ENCODE measurements at places on chromosomes 13 and 19. TPM values are rescaled to one million over a fixed set of nuclear protein-coding genes. Genes with fewer than 3 reads are reported as not detected.

COX7A1 gene
- not detected for total RNA-seq

GRCh38 chr13:106078191-106078590 is 457.3 kb downstream of the EFNB2 start:
- DNase-seq = no peak

GRCh38 chr19:42021185-42021584 is 27.2 kb upstream of the ATP1A3 start:
- no peak for DNase-seq

- DNase-seq = no peak
Observed at GRCh38 chr19:7888145-7888825, at the start of gene LRRC8E. LRRC8E (plus strand) TSS chr19:7888510; CDS start chr19:7895604, 7,094 bp downstream.

DNA sequence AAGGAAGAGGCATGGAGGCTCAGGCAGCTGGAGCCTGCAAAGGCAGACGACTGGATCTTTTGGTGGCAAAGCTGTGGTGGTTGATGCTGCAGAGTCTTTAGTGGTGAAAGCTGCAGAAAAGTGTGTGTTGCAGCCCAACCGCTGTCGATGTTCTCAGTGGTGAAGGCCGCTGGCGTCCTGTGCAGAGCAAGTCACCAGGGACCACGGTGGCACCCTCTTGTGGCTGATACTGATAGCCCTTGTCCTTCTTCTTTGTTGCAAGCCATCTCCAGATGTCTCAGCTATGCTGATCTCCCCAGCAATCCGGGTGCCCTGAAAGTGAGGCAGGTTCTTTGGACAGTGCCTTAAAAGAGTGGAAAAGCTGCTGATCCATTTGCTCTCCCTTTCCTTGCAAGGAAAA is 610.9 kb upstream of the PCDH9 start:
- no peak for DNase-seq

DNA sequence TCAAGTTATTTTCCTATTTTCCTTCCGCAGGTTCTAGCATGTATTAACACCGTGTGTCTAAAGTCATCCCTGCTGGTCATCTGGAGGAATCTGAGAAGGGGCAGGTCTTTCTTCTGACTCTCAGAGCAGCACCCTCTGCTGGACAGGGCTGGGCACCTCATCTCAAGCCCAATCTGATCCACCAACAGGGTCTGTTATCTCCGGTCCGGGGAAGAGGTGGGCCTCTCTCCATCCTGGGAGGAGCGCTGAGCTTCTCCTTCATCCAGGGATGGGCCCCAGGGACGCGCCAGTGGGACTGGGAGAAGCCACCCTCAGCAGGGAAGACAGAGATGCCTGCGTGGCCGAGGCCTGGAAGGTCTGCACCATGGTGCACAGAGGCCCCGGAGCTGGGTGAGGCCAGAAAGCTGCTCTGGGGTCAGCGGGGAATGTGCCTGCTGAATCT is 26.0 kb upstream of the ZNF331 start:
- DNase-seq = peak; percentile 92

DIAPH3 gene
- total RNA-seq = 10.0 TPM

KLK3 gene
- not detected for total RNA-seq

GRCh38 chr13:36666477-36667229 is 7.2 kb upstream of the SERTM1 start:
- peak; percentile 35 for DNase-seq

- DNase-seq = no peak
Observed at GRCh38 chr19:1970806-1971502, 30.0 kb downstream of the CSNK1G2 start.

- DNase-seq = no peak
Observed at GRCh38 chr19:38663957-38664502, 16.6 kb downstream of the ACTN4 start.

DNA sequence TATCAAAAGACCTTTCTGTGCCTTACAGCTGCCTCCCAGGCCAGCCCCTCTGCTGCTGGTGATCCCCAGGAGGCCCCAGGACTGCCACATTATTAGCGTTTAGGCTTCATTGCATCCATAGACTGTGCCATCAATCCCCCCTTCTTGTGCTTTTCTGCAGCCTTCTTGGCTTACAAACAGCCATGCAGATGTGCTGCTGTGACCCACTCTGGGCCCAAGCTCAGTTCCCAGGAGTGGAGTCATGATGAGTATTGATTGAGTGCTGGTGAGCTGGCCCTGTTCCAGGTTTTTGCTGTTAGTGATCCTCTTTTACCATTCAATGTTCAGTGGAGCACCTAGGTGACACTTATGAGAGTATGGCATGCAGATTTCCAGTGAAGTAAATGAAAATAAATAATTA is 59.9 kb upstream of the SLAIN1 start:
- no peak for DNase-seq

- no peak for DNase-seq
Observed at GRCh38 chr13:54241719-54242118, 1213.1 kb downstream of the OLFM4 start.

SIGLEC5 gene
- total RNA-seq = not detected

- peak; percentile 90 for DNase-seq
Observed at GRCh38 chr13:49976314-49977258, 20.3 kb upstream of the TRIM13 start.

DNA sequence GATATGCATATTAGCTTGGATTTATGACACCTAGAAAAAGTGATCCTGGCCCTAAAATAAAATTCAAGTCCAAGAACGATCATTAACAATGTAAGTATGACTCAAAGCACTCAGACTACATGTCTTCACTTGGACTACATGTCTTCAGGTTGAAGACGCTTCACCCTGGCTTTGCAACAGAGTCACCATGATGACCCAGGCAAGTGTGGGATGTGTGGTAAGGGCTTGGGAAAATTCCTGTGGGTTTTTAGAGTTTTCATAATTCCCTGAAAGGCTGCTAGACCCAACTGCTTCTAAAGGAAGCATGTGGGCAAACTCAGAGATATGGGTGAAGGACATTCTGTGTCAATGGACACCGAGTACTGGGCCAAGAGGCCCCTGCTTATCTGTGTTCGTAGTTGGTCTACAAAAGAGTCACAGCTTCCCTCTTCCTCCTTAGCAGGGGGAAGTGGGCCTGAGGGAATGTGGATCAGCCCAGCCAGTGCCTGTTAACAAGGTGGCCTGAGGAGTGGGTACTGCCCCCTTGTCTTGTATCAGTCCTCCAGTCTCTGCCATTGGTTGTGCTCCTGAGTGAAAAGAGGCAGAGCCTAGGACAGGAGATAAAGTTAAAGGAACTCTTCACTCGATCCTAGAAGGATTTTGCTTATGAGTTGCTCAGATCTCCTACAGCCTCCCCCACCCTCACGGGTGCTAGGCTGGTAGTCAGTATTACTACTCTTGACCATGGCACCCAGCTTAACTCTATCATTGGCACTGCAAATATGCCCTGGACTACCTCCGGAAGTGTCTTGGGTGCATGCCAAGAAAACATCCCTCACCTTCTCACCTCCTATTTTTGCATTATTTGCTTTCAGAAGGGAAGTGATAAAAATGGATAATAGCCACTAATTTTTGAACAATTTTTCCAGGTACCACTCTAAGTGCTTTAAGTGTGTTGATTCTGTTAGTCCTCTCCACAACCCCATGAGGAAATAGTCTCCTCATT is 406.3 kb downstream of the COG6 start:
- DNase-seq = peak; percentile 57

DNA sequence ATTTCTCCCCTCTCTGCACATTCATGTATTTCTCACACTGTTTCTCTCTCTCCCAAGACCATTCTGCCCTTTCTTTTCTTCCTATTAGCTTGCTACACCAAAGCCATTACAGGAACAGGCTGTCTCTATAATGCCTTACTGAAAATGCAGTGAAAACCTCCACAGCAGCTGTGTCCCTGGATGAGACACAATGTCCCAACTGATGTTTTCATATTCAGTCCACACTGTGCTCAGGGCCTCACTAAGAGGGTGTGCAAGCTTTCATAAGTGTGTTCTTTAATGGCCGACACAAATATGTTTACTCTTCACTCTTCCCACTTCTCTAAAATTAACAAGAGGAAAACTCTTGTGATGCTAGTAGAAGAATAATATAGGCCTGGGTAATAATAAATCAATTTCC is 163.4 kb downstream of the KCTD12 start:
- DNase-seq = no peak

CADM4 gene
- total RNA-seq = not detected

PSPN gene
- total RNA-seq = 1.0 TPM

GPR12 gene
- not detected for total RNA-seq
